ENCODE measurements at places on chromosomes 1 and 21.

DNA sequence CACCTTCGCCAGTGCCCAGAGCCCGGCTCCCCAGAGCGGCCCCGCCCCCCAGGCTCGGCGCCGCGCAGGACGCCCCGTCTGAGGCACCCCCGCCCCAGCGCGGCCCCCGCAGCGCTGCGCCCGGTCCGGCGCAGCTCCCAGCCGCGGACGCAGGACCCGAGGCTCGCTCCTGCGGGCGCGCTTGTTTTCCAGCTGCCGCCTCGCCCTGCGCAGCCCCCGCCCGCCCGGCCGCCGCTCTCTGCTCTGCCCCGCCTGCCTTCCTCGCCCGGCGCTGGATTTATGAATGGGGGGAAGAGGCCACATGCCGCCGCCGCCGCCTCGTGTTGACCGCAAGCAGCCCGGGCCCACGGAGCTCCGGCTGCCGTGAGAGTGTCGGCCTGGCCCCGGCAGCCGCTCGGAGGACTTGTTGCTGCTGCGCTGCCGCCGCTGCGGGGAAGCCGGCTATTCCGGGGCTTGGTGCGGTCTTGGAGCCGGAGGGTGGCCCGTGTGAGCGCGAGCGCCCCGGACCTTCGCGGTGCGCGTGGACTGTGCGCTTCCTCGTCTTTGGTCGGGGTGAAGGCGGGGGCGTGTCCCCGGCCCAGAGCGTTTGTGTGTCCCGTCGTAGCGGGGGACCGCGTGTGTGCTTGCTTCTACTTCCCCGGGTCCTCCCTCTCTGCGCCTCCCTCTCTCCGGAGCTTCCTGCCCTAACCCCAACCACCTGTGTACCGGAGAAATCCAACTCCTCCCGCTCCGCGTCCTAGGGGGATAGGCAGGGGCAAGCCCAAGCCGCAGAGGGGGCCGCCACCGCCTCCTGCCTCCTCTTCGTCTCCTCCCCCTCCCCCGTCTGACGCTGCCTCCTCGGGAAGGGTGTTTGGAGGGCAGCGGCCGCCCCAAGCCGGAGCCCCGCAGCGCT is 736 bp downstream of the KCNC4 start:
- DNase-seq = no peak

DNA sequence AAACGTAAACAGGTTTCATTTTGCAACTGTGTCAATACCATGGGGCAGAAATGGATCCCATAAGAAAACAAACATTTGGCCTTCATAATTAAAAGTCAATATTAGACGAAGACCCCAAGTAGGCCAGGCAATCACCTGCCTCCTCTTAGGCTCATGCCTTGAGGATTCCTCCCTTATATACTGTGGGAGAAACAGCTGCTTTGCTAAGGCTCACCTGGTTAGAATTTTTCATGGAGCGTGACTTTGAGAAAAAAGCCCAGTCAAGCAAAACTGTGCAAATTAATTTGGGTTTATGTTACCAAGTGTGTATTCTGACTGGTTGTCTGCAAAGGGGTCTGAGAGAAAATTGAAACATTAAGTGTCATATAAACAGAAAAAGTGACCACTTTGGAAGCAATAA is 605.3 kb upstream of the USP24 start:
- no peak for DNase-seq

- DNase-seq = peak; percentile 91
Measured at GRCh38 chr1:226827968-226828513, 42.4 kb upstream of the PSEN2 start.

GRCh38 chr1:66156144-66156543 is 363.4 kb downstream of the PDE4B start:
- DNase-seq = no peak

DNA sequence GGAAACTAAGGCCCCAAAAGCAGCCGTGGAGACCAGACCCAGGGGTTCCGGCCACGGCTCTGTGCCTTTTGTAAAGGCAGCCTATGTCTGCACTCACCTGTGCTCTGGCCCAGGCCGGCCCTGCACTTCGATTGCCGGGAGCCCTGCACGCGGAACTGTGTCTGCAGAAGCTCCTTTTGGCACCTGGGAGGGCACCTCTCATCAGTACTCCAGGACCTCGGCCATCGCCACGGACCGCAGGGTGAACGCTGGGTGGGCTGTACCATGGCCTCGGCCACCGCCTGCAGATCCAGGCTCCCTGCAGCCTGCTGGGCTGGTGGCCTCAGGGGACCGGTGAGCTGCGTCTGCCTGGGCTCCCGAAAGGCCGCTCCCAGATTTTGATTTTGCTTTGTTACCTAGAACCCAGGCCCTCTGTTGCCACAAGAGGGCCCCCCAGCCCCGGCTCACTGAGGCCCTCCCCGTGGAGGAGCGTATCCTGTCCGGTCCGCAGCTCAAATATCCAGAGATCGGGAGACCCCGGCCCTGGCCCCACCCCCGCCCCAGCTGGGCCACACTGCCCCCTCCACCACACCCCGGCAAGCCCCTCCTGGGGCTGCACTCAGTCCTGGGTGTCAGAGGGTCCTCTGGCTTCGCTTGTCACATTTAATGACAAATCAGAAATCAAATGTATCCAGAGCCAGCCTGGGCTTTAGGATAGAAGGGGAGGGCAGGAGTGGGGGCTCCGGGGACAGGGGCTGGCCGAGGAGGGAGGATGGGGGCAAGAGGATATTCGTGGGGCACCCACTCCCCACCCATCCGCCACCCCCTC is 60.2 kb upstream of the PDE9A start:
- peak; percentile 52 for DNase-seq

- DNase-seq = no peak
Measured at GRCh38 chr1:16420424-16421118, 16.7 kb downstream of the SPATA21 start.

GRCh38 chr1:5960336-5960735 is 31.9 kb downstream of the NPHP4 start:
- no peak for DNase-seq

DNA sequence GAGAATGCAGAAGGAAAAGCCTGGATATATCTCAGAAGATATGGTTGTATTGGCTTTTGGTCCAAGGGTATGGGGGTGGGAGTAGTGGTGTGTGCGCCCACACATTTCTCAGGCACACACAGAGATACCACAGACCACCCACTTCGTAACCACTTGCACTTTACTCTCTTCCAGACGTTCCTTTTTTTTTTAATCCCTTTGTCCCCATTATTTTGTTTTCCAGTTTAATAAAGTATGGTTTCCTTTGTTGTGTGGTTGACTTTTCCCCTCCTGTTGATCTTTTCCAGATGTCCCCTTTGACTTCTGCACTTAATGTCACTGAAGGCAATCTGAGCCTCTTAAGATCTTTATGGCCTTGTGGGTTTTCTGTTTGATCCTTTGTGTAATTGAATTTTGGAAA is 10.5 kb upstream of the TARS2 start:
- no peak for DNase-seq

GRCh38 chr1:246254854-246255253 is 252.2 kb downstream of the SMYD3 start:
- DNase-seq = no peak

- no peak for DNase-seq
Measured at GRCh38 chr1:154768456-154769125, 101.5 kb downstream of the KCNN3 start.

DNA sequence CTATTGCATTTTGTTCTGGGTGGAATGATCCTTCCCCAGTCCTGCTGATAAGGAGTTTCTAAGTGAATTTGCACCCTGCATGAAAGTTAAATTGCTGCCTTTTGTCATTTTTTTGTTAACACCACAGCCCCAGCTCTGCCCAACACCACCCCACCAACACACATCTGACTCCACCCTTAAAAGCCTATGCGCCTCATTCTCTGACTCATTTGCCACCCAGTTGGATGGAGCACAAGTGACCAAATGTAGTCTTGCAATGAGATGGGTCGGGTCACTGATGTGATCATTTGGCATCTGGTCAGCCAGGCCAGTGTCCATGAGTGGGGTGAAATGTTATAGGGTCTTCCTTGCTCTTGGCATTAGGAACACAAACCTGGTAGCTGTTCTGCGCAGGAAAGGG is 256.8 kb downstream of the KAZN start:
- no peak for DNase-seq

DNA sequence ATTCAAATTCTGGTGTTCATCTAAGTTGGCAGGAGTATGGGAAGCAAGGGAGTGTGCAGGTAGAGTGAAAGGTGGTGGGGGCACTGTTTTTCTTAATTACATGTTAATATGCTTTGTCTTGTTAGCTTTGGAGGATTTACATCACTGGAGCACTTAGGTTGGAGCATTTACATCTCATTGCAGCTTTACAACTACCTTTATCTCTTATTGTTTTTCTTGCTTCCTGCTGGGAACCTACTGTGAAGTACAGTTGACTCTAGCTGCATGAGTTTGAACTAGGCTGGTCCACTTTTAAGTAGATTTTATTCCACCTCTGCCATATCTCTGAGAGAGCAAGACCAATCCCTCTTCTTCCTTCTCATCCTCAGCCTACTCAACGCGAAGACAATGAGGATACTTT is 554.8 kb upstream of the B3GALT2 start:
- DNase-seq = no peak

DNA sequence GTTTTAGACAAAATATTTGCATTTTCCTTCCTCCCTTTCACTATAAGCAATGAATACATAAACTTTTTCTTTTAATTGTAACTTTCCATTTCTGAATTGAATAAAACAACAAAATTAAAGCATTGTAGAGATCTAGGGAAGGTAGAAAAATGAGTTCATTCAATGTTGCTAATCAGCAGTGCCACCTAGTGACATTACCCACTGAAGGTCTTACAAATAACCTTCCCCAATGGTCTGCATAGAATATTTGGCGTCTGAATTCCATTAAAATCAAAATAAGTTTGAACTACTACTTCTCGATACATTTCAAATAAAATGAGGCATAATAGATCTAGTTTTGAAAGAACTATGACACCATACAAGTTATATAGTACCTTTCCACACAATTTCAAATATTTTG is 19.6 kb downstream of the FH start:
- DNase-seq = no peak

GRCh38 chr1:39973503-39974135 is 18.7 kb downstream of the MFSD2A start:
- no peak for DNase-seq

GRCh38 chr1:164602480-164603093 is 43.6 kb downstream of the PBX1 start:
- DNase-seq = no peak

- no peak for DNase-seq
Measured at GRCh38 chr1:187931776-187932175, 1103.0 kb downstream of the PLA2G4A start.

- no peak for DNase-seq
Measured at GRCh38 chr1:39692152-39693074, 1.2 kb upstream of the HPCAL4 start.

All from thymus (tissue), 14 donors.